ENCODE measurements at places on chromosomes 5 and 9. TPM values are rescaled to one million over a fixed set of nuclear protein-coding genes. Genes with fewer than 3 reads are reported as not detected.

The OR1Q1 gene
- not detected for total RNA-seq

The DNAH5 gene
- total RNA-seq, result not detected

The CDC20B gene
- total RNA-seq, result not detected

The TCF7 gene
- total RNA-seq, result 87.9 TPM

The IL17B gene
- not detected for total RNA-seq

The TOR4A gene
- total RNA-seq, result 1.1 TPM

DNA sequence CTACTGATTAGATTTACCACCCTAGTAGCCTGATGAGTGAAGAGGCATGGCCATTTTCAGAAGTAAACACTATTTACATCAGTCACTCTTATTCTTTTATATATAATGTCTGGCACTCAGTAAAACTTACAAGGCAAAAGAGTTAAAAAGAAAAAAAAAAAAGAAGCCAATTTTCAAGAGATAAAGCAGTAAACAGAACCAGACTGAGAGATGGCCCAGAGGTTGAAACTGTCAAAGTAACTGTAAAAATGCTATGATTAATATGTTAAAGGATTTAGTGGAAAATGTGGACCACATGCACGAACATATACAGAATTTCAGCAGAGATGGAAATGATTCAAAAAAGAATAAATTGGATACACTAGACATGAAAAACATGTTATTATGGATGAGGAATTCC lies 6.4 kb upstream of the GPR150 start:
- DNase-seq, result no peak

GRCh38 chr9:5838884-5839571 lies 6.1 kb upstream of the ERMP1 start:
- no peak for DNase-seq

DNA sequence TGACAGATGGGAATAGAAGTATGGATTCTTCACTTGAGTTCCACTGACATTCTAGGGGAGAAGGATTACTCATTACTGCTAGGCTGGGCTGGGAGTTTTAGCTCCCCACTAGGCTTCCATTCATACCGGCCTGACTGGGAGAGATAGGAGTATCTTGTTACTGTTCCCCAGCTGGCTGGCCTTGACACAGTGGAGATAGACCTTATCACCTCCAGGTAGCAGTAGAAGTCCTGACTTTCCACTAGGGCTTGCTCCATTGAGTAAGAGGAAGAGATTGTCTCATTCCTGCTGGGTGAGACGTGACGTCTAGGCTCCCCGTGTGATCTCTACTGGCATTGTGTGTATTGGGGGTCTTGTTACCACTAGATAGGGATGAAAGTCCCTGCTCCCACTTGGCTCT lies 156.4 kb downstream of the CACNA1B start:
- DNase-seq, result no peak

DNA sequence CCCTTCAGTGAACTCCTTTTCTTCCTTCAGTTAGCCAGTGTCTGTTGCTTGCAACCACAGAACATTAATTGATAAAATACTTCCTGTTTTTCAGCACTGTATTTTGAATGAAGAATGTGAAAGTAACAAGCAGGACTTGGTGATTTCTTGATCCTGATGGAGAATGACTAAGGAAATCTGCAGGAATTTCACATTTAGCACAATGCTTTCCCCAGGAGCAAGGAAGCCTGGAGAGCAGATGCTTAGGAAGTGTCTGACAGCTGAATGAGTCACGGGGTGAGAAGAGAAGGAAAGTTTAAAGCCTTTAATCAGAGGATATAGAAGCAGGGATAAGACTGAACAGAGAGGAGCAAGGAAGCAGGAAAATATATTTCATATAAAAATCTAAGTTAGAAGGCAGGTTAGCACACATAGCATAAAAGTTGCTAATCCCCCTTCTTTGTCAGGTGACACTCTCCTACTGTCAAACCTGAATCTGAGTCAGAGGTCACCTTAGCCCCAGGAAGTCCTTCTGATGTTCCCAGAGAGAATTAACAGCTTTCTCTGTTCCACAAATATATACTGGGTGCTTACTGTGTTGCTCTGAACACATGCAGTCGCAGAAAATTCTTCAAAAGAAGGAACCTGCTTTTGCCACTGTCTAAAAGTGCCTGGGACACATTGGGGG lies 59.7 kb downstream of the GNA14 start:
- DNase-seq, result no peak
